ENCODE measurements at places on chromosomes 6 and 20.
A peak's percentile ranks its signal among the peaks of the same experiment; 100 is the strongest.

DNA sequence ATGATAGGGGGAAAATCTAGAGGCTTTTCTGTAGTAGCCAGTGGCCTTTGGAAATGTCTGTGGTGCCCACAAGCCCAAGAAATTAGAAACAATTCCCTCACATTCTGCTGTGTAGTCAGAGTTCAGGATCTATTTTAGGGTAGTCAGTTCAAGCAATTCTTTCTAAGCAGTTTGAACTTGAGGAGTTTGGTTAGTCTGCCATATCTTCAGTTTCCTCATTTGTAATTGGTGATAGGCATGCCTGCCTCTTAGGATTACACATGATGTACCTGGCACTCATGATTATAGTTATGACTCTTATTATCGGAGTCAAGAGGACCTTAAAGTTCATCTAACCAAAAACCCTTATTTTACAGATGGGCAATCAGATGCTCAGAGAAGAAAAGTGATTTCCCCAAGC lies 21.2 kb upstream of the MEP1A start:
- no peak for DNase-seq

GRCh38 chr6:33082702-33083101 lies 6.9 kb downstream of the HLA-DPB1 start:
- DNase-seq = no peak

DNA sequence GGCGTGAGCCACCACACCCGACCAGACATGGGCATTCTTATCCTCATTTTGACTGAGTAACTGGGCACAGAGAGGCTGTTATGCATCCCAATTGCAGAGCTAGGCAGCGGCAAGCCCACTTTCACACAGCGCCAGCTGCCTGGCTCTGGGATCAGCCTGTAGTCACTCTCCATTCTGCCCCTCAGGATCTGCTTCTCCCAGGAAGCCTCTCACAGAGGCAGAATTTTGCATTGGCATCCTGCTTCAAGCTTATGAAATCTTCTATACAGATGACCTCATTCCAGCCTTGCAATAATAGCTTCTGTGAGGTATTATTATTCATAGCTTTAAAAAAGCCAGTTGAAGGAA lies 37.0 kb upstream of the IER3 start:
- no peak for DNase-seq

GRCh38 chr6:14499841-14500240 lies 382.3 kb downstream of the CD83 start:
- DNase-seq = peak; percentile 67

DNA sequence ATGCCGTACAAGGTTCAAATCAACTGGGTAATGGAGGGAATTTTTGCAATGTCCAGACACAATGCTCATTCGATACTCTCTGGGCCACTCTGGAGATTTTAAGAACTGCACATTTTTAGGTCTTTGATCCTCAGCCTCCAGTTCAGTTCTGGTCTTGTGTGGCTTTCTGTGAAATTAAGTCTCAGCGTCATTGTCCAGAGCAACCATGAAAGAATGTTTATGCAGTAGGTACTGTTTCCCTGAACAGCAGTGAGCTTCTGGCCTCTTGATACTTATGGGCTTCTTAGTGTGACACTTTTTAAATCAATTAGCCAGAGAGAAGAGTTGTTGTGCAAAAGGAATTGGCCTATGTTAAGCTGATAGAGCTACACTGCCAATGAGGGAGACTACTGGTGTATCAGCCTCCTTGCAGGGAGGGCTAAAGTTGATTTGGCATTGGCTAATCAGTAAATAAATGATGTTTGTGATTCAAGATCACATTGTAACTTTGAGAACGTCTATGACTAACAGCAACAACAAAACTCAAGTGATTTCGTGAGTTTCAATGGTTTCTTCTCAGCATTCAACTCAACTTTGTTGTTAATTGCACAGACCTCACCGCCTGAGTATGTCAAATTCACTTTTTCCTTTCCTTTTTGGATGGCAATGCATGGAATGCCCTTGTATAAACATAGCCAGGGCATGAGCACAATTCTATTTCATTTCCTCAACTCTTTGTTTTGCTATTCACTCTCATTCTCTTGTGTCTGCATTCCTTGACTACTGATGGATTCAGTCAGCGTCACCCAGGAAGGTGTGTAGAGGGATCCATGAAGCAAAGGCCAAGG lies 85.1 kb downstream of the GJA1 start:
- DNase-seq = no peak

DNA sequence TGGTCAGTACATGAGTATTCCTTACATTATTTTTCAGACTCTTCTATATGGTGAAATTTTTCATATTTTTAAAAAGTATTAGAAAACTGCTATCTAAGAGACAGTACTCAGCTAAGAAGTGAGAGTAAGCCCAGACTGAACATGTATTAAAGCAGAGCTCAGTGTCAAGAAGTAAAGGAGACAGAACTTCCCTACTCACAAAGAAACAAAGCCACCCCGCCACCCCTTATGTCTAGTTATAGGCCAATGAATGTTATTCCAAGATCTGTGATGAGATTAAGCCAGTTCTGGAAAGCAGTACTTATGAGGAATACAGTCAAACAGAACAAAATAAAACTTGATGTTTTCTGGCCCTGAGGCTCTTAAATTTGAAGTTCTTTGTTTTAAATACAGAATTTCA lies 114.5 kb downstream of the RNGTT start:
- DNase-seq = no peak

- no peak for DNase-seq
Observed at GRCh38 chr6:14883921-14884320, 361.9 kb upstream of the JARID2 start.

DNA sequence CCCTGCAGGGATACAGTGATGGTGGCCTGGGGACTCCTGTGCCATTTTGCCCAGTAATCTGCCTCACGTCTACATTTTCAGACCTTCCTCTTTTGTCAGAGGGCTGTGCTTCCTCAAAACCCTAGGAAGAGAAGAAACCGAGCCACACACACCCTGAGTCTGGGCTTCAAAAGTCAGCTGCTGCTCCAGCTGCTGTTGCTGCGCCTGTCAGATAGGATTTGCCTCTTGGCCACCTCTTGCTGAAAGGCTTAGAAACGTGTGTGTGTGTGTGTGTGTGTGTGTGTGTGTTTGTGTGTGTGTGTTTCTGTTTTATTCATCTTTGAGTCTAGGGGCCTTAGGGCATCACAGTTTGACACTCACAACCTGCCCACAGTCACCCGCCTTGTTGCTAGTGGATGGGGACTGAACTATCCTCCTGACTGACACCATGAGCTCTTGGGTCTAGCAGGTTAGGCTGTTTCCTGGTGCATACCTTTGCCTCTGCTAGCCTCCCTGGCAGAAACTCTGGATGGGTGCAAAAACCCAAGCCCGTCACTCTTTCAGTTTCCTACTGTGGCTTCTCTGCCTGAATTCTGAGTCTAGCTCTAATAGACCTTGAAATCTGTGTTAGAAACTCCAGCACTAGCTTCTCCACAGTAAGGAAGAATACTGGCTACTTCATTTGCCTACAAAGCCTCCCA lies 94.9 kb upstream of the CEP85L start:
- no peak for DNase-seq

GRCh38 chr6:15823838-15824414 lies 161.1 kb upstream of the DTNBP1 start:
- DNase-seq = no peak

DNA sequence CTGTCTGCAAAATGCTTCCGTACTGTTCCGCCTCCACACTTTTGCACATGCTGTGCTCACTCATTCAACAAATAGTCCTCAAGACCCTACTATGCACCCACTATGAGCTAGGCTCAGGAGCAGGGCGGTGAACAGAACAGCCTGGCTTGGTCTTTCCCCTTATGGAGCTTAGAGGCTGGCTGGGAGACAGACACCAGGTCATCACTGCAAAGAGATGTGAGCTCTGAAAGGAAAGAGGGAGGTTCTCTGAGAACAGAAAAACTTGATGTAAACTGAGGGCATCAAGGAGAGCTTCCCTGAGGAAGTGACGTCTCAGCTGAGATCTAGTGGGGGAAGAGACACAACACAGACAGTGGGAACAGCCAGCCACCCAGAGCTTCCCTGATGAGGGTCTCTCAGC lies 31.0 kb upstream of the TGM2 start:
- DNase-seq = no peak

DNA sequence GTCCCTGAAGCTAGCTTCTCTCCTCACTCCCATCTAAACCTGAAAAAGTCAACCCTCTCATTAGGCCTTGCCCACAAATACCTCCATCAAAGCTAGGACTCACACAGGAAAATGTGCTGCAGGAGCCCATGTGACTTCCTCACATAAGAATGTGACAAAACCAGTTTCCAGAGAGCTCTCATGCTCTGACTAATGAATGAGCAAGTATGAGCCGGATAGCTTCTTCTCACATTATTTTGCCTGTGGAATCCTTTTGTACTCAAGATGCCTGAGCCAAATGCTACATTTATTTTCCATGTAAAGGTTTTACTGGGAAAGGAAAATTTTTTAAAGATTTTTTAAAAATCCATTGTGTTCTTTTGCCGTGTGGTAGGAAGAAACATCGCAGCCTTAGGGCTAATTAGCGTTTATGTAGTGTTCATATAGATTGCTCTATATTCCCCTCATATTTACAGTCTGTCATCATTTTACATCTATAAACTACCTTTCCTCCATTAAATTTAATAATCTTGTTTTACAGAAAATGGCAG lies 68.6 kb upstream of the CCN6 start:
- DNase-seq = peak; percentile 100

DNA sequence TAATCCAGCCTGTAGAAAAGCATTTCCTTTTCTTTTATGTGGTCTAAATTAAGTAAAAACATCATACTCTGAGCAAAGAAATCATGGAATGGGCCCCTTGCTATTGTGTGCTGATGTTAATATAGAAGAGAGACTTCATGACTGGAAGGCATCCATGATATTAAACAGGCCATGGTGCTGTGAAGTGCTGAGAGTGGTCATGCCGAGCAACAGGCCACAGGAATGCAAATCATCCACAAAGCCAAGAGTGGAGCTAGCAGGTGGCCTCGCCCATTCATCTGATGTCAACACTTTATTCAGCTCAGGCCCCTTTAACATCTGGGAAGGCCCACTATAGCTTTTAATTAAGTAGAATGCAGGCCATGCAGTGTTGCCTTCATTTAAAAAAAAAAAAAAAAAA lies 115.2 kb upstream of the HMGCLL1 start:
- no peak for DNase-seq

- peak; percentile 2 for DNase-seq
Observed at GRCh38 chr20:30985386-30985785, 272.1 kb upstream of the DEFB115 start.

GRCh38 chr20:36628076-36628475 lies 17.9 kb downstream of the SLA2 start:
- DNase-seq = no peak

DNA sequence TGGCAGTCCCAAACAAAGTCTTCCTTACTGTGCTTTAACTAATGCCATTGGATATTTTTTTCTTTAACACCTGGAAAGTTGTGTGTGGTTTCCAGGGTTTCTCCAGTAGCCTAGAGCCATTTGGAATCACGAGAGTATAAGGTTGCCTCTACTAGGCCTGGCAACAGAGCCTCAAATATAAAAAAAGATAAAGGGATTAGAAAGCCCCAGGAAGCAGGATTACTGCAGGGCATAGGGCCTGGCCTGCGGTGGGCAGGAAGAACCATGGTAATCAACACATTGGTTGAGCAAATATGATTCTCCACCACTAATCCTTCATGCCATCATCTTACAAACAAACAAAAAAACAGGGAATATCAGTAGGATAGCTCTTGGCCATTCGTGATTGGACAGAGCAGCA lies 177.8 kb upstream of the GGTLC1 start:
- no peak for DNase-seq

DNA sequence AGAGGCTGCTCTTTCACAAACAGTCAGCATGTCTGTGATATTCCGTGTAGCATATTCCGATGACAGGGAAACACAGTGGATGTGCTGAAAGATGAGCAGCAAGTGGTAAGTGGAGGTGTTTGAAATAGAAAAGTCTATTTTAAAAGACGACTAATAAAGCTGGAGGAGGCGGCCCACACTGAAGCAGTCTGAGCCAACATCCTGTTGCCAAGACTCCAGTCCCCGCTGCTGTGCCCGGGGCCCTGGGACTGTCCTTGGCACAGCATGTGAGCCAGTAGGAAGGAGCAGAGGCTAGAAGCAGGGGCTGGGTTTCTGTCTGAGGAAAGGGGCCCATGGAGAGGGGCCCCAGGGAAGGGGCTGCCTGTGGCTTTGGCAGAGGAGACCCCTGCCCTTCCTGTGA lies 351.5 kb upstream of the CHD6 start:
- DNase-seq = no peak

- no peak for DNase-seq
Observed at GRCh38 chr6:132198896-132199295, 202.4 kb downstream of the MOXD1 start.

DNA sequence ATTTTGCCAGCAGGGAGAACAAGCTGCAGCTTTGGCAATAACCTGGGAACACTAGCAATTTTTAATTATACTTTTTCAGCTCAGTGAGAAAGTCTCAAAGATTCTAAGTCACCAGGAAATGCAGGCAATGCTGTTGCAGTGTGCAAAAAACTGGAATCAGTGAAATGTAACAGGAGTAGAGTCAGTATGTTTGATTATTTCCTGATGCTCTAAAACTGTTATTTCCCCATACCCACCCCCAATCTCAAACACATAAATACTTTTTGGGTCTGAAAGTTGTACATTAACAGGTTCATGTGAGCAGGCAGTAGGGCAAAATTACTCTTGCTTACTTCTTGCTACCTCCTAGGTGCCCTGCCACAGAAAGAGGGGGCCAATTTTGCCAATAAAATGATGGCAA lies 65.4 kb upstream of the BEND6 start:
- DNase-seq = no peak

DNA sequence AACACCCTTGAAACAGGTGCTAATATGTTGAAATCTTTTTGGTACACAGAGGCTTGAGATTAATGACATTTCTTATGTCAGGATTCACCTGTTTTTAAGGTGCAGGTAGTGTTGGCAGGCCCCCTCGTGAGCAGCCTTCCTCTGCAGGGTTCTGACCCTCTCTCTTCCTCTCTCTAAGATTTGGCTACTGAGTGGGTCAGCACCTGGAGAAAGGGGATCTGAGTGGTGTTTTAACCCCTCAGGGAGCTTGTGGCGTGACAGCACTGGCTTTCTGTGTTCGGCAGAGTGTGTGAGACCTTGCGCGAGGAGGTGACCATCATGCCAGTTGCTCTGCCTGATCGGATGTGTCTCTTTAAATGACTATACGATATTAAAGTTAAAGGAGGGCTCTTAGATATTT lies 37.1 kb downstream of the HIVEP1 start:
- DNase-seq = no peak

Measured in PC-9 (cell line).